ENCODE measurements at places on chromosomes 12 and 14.
A peak's percentile ranks its signal among the peaks of the same experiment; 100 is the strongest.

- no peak for DNase-seq
Observed at GRCh38 chr12:110563702-110564470, 19.2 kb downstream of the PPTC7 start.

- no peak for DNase-seq
Observed at GRCh38 chr12:67355428-67356379, 86.5 kb downstream of the CAND1 start.

GRCh38 chr14:63981569-63981968 is 128.8 kb downstream of the SYNE2 start:
- DNase-seq, result no peak

- DNase-seq, result no peak
Observed at GRCh38 chr12:121131941-121132341, 735 bp upstream of the P2RX7 start.

DNA sequence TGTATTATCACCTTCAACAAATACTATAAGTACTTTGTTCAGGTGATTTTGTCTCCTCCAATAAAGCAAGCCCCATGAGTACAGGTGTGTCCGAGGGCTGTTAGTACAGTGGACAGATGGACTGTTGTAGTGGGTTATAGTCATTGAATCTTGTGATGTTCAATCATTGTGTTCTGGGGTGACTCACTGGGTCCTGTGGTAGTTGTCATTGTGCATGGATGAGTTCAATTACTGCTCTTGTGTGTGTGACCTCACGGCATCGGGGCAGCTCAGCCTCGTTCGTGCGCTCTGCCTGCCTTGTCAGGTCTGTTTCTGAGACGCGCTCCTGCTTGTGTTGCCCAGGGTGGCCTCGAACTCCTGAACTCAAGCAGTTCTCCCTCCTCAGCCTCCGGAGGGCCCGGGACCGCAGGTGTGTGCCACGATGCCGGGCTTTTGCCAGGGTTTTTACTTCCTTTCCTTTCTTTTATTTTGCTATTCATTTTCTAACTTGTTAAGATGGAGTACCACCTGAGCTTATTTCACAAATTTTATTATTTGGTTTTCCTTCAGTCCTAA is 72.2 kb downstream of the DDX51 start:
- no peak for DNase-seq

- no peak for DNase-seq
Observed at GRCh38 chr12:40980427-40980961, 207.6 kb upstream of the PDZRN4 start.

- DNase-seq, result no peak
Observed at GRCh38 chr14:43651185-43651787, 855.8 kb downstream of the FSCB start.

DNA sequence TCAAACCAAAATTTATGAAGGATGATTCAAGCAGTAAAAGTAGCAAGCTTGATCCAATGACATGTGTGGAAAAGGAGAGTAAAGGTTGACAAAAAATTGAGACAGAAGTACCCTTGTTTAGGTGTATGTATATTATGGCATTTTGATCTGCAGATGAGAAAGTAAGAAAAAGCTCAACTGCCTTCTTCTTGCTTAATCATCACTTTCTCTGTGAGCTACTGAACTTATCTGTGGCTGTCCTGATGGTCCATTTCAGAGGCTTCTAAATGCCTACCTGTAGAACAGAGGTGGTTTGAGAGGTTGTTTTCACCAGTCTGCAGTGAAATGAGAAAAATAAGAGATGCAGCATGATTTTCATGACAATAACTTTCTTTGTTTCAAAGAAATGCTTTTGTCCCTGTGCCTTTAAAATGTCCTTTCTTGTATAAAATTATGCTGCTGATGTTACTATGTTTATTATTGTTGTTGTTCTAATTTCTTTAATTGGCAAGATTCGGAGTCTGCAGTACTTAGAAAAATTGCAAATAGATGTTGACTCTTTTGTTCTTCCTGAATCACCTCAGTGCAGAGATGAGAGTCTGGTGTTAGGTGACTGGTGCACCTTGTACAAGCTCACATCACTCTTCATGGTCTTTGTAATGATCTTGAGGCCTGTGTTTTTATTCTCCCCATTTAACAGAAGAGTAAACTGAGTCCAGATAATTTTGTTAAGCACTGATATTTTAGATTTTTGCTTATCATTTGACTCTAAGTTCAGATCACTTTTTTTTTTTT is 821.9 kb downstream of the VRK1 start:
- no peak for DNase-seq

DNA sequence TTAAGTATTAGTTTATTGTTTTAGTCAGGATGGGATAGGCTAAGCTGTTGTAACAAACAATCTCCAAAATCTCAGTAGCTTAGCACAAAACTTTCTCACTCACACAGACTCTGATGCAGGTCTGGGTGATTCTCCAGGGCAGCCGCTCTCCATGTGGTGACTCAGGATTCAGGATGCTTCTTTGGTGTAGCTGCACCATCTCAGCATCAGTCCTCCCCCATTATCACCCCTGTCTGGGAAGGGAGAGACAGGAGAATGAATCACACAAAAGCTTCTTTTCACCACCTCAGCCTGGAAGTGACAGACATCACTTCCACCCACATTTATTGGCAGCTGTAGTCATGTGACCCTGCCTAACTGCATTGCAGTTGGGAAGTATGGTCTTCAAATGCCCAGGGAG is 142.3 kb downstream of the DICER1 start:
- no peak for DNase-seq

GRCh38 chr12:53699678-53700025 is 23.8 kb upstream of the ATP5MC2 start:
- DNase-seq, result no peak

- DNase-seq, result no peak
Observed at GRCh38 chr12:121217761-121218160, 7.8 kb downstream of the P2RX4 start.

DNA sequence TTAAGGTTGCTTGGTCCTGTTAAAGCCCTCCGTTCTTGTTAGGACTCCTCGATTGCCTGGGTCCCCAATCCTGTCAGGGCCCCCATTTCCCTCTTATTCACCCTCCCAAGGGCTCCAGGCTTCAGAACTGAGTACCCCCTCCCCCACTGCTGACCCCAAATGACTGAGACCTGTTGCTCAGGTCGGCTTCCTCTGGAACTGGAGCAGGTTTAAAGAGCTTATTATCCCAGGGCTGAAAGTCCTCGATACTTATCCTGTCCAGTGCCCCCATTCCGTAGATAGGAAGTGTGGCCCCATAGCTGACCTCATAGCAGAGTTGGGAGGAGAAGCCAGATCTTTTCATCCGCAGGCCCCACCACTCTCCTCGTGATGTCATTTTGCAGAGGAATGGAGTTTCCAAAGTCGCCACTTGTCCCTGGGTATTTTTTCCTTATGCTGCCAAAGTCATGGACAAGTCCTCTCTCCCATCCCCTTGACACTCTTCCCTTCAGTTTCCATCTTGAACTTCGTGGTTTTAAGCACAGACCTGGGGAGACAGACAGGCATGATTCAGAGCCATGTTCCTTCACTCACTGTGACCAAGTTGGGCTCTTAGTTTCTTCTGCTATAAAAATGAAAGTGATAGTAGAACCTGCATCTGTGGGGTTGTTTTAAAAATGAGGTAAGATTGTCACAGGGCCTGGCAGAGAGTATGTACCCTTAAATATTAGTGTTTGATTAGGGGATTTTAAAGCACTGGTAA is 1.2 kb downstream of the USP30 start:
- no peak for DNase-seq

- DNase-seq, result no peak
Observed at GRCh38 chr12:92605621-92606170, 97.1 kb upstream of the PLEKHG7 start.

DNA sequence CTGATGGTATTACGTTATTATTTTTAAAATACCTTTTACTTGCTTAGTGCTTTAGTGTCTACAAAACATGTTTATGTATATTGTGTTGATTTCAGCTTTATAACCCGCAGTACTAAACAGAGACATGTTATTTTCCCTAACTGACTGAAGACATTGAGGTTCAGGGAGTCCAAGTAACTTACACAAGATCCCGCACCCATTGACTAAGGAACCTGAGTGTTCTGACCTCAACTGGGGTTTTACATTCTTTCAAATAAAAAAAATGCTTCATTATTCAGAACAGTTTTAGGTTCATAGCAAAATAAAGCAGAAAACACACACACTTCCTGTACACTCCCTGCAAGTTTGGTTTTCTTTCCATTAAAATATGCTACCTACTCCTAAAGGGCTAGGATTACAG is 60.4 kb upstream of the METAP2 start:
- no peak for DNase-seq

GRCh38 chr12:115404761-115405470 is 720.9 kb upstream of the TBX3 start:
- DNase-seq, result no peak

DNA sequence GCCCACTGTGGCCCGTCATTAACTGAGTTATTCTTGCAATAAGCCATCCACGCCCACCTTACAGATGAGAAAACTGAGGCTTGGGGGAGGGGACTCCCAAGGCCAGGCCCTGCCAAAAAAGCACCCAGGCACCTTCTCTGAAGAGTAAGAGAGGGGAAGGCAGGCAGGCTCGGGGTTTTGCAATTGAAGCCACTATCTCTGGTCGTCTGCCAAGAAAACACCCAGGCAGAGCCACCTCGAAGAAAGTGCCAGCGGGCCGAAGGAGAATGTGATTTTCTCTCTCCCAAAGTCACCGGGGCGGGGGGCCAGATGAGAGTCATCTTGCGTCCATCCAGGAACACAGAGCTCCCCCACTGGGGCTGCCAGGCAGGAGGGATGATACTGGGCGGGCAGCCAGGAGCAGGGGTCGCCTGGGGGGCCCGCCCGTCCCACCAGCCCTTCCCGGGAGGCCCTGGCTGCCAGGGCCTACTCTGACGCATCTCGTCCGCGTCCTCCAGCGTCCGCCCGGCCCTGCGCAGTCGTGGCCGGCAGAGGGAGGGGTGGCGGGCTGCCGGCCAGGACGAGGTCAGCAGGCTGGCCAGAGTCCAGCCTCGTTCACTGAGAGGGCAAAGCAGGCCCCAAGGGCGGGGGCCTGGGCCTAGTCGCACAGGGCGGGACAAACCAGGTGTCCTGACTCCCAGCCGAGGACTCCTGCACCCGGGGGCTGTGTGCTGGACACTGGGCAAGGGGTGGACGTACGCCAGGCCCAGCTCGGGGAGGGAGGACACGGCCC is 74.3 kb downstream of the RFLNA start:
- peak; percentile 89 for DNase-seq

DNA sequence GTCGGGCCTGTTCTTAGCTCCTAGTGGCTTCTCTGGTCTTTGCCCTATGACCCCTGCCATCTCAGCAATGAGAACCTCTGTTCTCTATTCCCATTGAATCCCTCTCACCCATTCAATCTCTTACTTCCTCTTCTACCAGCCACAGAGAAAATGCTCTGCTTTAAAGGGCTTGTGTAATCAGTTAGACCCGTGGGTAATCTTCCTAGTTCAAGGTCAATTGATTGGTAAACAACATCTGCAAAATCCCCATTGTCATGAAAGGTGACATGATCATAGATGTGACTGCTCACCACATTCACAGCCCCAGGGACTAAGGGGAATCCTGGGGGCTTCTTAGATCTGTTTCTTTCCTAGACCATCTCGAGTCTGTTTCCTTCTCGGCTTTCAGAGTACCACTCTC is 7.2 kb upstream of the CCDC197 start:
- no peak for DNase-seq

GRCh38 chr14:20179880-20180279 is 10.8 kb upstream of the OR11G2 start:
- DNase-seq, result no peak

GRCh38 chr14:66330916-66331315 is 155.3 kb upstream of the CCDC196 start:
- no peak for DNase-seq

- no peak for DNase-seq
Observed at GRCh38 chr14:72472845-72473244, 421.1 kb downstream of the DPF3 start.

DNA sequence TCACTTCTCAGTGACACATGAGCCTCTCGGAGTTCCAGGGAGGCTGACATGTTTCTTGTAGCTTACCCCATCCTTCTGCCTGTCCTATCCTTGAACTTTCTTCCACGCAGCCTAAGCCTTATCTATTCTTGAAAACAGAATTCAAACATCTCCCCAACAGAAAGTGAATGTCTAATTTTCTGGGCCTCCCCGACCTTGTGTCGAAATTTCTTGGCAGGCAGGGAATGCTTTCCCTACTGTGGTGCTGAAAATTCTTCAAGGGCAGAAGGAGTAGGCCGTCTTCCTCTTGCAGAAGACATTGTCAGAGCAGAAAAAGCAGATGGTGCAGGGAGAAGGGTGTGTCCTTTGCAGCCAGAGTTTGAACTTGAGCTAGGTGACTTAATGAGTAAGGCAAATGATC is 63.0 kb upstream of the TCL1B start:
- no peak for DNase-seq

DNA sequence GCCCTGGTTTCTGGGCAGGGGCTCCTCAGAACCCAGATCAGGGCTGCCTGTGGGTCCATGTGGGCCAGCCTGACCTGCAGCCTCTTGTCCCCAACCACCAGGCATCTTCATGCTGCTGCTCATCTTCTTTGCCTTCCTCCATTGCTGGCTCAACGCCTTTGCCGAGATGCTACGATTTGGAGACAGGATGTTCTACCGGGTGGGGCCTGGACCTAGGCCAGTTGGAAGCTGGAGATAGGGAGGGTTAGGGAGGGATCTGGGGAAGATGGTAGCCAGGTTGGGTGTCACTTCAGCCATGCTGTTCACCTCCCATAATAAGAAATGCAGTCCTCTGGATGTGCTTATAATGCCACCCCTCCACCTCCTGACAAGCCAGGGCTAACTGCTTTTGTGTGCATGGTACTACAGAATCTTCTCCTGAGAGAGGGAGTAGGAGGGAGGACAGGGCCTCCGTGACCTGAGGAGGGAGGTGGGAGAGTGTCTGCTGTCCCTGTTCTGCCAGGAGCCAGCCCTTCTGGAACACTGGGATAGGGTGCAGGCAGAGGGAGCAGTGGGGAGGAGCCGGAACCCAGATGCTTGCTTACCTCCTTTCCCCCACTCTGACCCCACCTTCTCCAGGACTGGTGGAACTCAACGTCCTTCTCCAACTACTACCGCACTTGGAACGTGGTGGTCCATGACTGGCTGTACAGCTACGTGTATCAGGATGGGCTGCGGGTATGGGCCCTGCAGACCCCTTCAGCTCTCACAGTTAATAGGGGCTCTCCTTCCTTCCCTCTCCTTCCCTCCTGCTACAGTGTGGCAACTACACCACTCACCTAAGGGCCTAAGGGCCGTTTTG is 17.6 kb downstream of the SOAT2 start:
- DNase-seq, result no peak

DNA sequence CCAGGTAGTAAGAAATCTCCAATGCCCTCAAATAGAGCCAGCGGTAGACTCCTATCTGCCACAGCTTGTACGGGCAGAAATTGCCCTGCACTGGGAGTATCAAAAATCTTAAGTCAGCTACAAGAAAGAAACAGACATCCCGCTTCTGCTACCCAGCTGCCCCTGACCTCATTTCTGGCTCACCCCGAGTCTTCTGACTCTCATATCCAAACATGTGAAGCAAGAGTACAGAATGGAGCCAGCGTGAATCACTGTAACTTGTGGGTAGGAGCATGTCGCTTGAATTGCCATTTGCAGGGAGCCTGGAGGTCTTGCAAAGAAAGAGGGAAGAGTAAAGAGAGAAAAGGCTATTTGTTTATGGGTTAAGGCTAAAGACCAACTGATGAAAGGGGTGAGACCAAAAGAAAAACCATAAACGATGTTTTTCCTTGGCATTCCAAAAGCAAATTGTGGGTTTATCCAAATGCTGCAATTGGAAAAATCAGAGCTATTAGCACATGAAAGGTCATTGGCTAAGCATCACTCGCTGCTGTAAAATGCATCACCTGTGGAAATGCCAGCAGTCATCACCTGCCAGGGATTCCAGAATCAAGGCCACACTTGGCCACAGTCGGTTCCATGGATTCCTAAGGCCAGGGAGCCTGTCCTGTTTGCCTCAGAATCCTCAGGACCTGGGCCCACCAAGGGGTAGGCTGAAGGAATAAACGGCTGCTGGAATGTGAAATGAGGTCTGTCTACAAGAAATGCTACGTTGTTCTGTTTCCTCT is 86.6 kb downstream of the FOXN3 start:
- no peak for DNase-seq
